ENCODE measurements at places on chromosomes 4 and X.
A peak's percentile ranks its signal among the peaks of the same experiment; 100 is the strongest.

DNA sequence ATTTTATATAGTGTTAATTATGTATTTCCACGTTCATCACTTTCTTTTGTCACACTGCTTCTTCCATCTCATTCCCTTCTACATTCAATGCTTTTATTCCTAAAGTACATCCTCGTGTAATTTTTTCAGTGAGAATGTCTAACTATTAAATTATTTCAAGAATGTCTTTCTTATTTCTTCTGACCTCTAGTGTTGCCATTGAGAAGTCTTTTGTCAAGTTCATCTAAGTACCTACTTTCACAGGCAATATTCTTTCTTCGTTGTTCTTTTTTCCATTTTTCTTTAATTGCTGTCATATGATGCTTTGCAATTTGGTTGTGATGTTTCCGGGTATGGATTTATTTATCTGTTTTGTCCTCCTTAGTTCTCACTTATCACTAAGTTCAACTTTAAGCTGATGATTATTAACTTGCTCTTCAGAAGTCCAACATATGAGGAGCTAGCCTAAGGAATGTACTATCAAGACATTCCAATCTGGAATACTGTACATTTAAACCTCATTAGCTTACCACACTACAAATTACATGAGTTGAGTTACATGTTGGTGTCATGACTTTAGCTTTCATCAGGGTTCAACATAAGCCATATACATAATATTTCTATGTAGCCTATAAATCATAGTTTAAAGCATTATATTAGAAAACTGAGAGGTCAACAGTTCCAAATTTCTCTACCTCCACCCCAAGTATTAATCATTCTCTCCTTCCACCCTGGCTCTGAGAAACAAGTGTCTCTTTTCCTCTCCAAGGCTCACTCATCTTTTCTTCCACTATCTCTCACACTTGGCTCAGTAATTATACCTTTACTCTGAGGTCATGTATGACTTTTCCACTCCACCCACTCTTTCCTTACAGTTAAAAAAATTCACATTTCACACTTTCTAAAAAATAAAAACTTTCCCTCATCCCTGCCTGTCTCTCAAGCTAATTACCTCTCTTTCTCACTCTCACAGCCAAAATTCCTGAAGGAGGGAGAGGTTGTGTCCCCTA, 81.5 kb downstream of the COX18 start:
- peak; percentile 15 for DNase-seq

GRCh38 chr4:121462660-121463261, 81.9 kb upstream of the QRFPR start:
- DNase-seq = peak; percentile 38

GRCh38 chr4:87953826-87954225, 21.7 kb upstream of the SPP1 start:
- DNase-seq = no peak

- no peak for DNase-seq
These were observed 115.2 kb upstream of the LNX1 start for GRCh38 chr4:53706422-53707032.

DNA sequence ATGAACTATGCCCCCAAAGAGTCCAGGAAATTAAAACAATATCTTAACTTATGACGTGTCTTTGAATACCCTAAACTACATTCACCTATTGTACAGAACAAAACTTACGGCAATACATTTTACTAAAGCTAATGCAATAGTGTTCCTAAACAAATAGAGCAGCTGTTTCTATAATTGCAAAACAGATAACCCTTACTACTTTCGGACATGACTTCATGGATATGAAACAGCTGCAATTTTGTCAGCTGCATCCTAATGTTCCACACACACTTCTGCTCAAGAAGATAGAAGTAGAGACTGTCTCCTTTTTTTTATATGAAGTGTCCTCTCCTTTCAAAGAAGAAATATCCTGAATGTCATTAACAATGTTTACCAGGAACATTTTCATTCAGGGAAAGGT, 174.9 kb downstream of the ACTRT1 start:
- DNase-seq = no peak

GRCh38 chr4:4780729-4781244, 78.7 kb upstream of the MSX1 start:
- no peak for DNase-seq

- no peak for DNase-seq
These were observed 81.5 kb upstream of the TEX13D start for GRCh38 chrX:124250835-124251437.

GRCh38 chrX:153600032-153600373, 1.1 kb upstream of the CCNQ start:
- no peak for DNase-seq

GRCh38 chr4:10879411-10880110, 195.0 kb upstream of the CLNK start:
- no peak for DNase-seq

GRCh38 chr4:111991163-111991562, 154.1 kb upstream of the FAM241A start:
- no peak for DNase-seq

DNA sequence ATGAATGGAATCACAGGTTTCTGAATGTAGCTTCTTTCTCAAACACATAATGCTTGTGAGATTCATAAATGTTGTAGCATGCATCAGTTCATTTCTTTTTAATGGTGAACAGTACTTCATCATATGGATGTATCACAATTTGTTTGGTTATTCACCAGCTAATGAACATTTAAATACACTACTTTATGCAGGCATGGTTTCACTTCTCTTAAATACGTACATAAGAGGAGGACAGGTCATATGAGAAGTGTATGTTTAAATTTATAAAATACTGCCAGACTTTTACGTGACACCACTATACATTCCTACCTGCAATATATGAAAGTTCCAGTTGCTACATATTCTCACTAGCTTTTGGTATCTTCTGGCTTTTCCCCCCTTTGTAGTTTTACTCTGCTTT, 65.4 kb downstream of the ANKRD17 start:
- DNase-seq = no peak

- no peak for DNase-seq
These were observed 194.1 kb downstream of the SCFD2 start for GRCh38 chr4:53171797-53172196.

DNA sequence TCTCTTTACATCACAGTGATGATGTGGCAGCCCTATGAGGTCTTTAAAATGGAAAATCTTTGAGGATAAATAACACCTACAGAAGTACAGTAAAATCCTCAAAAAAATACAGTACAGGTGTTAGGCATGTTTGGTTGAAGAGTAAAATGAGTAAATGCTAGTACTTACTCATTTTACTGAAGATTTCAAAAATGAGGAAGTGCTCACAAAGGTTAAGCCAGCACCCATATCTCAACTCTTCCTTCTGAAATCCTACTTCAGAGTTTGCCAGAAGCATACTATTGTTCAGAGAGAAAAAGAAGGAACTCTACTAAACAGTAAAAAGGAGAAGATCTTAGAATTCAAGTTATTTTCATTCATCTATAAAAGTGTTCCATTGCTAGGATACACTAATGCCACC, 130.9 kb downstream of the CBR4 start:
- no peak for DNase-seq

GRCh38 chr4:173490256-173490655, 39.8 kb downstream of the HAND2 start:
- no peak for DNase-seq

DNA sequence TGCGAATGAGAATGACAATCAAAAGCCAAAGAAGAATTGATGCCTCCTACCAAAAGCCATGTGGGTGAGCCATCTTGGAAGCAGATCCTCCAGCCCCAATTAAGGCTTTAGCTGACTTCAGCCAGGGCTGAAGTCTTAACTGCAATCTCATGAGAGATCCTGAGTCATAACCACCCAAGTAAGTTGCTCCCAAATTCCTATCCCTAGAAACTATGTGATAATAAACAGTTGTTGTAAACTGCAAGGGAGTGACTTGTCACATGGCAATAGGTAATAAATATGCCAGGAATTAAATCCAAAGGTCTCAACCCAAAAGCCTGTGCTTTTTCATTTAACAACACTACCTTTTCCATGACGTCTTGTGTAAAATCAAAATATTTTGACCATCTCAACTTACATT, 154.2 kb upstream of the TBL1X start:
- DNase-seq = peak; percentile 43

- no peak for DNase-seq
These were observed 3.2 kb downstream of the KDR start for GRCh38 chr4:55122235-55122634.

GRCh38 chr4:176464748-176465147, 145.0 kb downstream of the SPCS3 start:
- DNase-seq = no peak

- DNase-seq = no peak
These were observed 249.8 kb downstream of the ANTXR2 start for GRCh38 chr4:79823148-79823763.

DNA sequence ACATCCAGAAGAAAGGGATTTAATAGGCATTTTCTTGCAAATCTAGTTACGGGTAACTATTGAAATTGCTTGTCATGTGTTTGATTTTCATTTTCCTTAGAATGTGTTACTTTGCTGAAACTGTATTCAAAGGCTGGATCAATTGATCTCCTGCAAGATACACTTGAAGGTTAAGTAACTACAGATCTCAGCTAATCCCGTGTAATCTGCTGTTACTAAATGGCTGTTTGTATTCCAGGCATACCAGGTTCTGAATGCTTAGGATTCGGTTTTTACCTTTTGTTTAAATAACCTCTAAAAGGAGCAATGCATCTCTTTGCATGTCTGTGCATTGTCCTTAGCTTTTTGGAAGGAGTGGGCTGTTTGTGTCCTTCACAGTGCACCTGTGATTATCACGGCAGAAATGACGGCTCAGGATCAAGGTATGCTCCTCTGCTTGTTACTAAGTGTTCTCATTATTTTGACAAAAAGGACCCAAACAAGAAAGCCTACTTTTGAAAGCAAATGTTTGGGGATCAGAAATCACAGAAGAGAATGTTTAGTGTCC, at the start of gene LRIT3:
Gene LRIT3 (plus strand): TSS at position 212 of the 547 bp plus-strand sequence. CDS start 95 bp downstream, at position 307.
- no peak for DNase-seq

GRCh38 chr4:143700046-143700415, 444 bp downstream of the FREM3 start:
- DNase-seq = no peak

- no peak for DNase-seq
These were observed 61.7 kb upstream of the CBR4 start for GRCh38 chr4:169071747-169072146.

GRCh38 chrX:135543172-135543571, 22.7 kb downstream of the INTS6L start:
- DNase-seq = no peak

DNA sequence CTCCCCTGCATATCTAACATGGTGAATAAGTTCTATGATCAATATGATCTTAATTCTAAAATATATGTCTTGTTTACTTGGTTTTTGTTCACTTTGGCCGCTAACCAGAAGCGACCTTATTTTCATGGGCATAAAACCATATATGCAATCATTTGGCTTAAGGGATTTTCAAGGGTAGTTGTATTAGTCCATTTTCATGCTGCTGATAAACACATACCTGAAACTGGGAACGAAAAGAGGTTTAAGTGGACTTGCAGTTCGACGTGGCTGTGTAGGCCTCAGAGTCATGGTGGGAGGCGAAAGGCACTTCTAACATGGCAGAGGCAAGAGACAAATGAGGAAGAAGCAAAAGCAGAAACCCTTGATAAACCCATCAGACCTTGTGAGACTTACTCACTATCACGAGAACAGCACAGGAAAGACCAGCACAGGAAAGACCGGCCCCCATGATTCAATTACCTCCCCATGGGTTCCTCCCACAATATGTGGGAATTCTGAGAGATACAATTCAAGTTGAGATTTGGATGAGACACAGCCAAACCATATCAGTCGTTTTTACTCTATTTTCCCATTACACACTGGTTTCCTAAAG, 114.3 kb upstream of the CPEB2 start:
- no peak for DNase-seq

DNA sequence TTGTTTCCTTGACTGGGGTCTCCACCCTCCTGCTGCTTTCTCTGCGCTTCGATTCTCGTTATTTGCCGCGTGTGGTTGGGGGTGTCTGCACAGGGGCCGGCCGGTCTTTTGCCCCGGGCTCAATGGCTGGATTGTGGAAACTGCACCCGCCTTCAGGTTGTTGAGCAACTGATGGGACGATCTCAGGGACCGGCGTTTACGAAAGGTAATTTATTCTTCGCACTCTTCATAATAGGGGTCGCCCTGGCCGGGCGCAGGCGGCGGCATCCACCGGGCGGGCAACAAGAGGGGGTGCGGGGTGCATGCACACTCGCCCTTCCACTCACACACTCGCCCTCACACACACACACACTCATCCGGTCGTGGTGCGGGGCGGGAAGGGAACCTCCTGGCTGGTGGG, 1.4 kb downstream of the ADGRL3 start:
- no peak for DNase-seq

GRCh38 chr4:109861916-109862511, 14.1 kb downstream of the LRIT3 start:
- DNase-seq = no peak
